Kasumi-1 (cell line): ENCODE measurements at places on chromosomes 7 and 10.

- DNase-seq = no peak
These were observed 1.2 kb upstream of the ARPC1B start for GRCh38 chr7:99373091-99374066.

DNA sequence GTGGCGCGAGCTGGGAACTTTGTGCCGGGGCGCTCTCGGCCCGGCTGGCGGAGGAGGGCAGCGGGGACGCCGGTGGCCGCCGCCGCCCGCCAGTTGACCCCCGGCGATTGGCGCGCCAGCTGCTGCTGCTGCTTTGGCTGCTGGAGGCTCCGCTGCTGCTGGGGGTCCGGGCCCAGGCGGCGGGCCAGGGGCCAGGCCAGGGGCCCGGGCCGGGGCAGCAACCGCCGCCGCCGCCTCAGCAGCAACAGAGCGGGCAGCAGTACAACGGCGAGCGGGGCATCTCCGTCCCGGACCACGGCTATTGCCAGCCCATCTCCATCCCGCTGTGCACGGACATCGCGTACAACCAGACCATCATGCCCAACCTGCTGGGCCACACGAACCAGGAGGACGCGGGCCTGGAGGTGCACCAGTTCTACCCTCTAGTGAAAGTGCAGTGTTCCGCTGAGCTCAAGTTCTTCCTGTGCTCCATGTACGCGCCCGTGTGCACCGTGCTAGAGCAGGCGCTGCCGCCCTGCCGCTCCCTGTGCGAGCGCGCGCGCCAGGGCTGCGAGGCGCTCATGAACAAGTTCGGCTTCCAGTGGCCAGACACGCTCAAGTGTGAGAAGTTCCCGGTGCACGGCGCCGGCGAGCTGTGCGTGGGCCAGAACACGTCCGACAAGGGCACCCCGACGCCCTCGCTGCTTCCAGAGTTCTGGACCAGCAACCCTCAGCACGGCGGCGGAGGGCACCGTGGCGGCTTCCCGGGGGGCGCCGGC is 870 bp downstream of the FZD1 start:
- DNase-seq = peak; percentile 48

DNA sequence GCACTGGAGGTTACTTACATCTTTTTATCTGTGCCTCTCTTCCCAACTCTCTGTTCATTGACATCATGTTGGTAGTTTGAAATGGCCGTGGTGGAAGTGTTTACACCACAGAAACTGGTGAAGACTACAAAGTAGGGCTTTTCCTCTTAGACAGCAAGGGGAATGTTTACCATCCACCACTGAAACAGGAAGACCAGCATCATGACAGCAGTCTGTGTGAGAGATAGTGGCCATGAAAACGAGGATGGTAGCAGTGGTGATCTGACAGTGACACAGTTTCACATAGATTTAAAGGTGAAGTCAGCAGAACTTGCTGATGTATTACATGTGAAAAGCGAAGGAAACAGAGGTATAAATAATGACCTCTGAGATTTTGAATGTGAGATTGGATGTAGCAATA is 115.7 kb downstream of the CCDC71L start:
- DNase-seq = no peak

DNA sequence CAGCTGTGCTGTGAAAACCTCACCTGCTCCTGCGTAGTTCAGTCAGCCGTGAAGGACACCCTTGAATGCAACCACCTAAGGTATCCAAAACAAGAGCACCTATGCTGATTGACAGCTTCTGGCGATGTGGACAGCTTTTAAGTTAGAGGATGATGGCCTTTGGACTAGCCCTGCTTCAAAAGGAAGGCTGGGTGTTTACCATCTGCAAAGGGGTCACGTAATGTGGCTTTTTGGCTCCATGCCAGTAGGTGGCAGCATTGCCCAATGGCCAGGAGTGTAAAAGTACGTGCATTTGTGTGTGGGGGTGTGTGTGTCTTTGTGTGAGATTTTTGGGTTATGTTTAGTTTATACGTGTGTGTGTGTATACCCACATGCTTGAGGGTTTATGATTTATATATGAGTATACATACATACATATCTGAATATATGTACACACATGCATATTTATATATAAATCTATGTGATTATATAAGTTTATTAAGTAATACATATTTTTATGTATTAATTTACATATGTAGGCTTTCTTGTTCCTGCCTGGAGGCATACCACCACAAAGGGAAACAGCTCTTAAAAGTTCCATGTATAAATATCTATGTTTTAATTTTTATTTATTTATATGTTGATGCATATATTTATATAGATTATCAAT is 236.3 kb upstream of the ANKRD30A start:
- DNase-seq = peak; percentile 83

DNA sequence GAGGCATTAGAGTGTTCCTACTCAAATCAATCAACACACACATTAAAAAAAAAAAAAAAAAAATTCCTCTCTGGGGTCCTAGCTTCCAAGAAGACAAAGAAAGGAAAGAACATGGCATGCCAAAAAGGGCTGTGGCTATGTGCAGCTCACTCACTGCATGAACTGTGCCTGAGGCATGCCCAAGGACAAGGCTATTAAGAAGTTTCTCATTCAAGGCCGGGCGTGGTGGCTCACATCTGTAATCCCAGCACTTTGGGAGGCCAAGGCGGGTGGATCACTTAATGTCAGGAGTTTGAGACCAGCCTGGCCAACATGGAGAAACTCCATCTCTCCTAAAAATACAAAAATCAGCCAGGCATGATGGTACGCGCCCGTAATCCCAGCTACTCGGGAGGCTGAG is 41.9 kb upstream of the PPP3CB start:
- DNase-seq = no peak

DNA sequence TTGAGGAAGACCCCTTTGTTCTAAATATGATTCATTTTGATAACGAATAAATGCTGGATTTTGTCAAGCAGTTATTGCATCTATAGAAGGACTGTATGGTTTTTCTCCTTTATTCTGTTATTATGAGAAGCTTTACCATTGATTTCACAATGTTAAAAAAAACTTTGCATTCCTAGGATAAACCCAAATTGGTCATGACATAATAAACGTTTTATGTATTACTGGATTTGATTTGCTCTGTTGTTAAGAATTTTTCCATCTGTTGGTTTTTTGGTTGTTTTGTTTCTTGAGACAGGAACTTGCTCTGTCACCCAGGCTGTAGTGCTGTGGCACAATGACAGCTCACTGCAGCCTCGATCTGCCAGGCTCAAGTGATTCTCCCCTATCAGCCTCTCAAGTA is 2.2 kb upstream of the DNA2 start:
- DNase-seq = no peak

DNA sequence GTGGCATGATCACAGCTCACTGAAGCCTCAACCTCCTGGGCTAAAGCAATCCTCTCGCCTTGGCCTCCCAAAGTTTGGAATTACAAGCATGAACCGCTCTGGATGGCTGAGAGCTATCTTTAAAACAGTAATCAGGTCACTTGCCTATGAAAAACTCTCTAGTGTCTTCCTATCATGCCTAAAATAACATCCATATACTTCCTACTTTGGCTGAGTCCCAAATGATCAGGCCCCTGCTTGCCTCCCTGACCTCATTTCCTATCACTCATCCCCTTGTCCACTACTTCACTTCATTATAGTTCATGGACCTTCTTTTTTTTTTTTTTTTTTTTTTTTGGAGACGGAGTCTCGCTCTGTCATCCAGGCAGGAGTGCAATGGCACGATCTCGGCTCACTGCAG is 28.0 kb downstream of the SEPTIN7 start:
- DNase-seq = no peak

GRCh38 chr10:102776779-102777456 is 33.2 kb downstream of the WBP1L start:
- DNase-seq = peak; percentile 97

- DNase-seq = peak; percentile 49
These were observed 67.3 kb upstream of the UCN3 start for GRCh38 chr10:5297466-5297865.

DNA sequence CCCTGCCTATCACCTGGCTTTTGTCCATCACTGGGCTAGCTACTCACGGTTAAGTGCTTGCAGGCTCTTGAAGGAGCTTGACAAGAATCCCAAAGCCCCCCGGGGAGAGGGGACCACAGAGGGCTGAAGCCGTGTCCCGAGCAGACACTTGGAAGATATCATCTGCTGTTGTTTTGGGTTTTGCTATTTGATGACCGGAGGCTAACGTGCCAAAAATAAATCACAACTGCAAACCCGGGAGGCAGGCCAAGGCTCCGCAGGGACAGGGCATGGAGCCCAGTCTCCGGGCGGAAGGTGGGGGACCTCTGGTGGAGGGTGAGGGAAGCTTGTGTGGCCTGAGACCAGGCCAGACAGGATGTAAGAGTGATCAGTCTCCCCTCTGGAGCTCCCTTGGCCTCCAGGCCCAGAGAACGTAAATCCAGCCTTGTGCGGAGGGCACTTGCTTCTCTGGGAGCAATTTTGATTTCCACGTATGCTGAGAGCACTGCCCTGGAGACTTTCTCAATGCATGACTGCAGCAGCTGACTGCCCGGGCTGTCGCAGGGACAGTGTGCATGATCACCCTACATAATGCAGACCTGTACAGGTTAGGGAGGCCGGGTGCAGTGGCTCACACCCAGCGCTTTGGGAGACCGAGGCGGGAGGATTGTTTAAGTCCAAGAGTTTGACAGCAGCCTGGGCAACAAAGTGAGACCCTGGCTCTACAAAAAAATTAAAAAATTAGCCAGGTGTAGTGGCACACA is at the start of gene PHKG1:
PHKG1 (minus strand) TSS at position 164 of the 743 bp plus-strand sequence. CDS start 4,011 bp downstream, outside the sequence.
- no peak for DNase-seq

- no peak for DNase-seq
These were observed 285 bp downstream of the CSTF2T start for GRCh38 chr10:51699145-51699474.

- no peak for DNase-seq
These were observed 64.1 kb downstream of the TMEM168 start for GRCh38 chr7:112726076-112726475.

- DNase-seq = no peak
These were observed 86.1 kb downstream of the RABGEF1 start for GRCh38 chr7:66826649-66827048.

GRCh38 chr10:4229106-4229505 is 444.1 kb upstream of the KLF6 start:
- no peak for DNase-seq

GRCh38 chr7:35823440-35823839 is 22.6 kb downstream of the SEPTIN7 start:
- no peak for DNase-seq

DNA sequence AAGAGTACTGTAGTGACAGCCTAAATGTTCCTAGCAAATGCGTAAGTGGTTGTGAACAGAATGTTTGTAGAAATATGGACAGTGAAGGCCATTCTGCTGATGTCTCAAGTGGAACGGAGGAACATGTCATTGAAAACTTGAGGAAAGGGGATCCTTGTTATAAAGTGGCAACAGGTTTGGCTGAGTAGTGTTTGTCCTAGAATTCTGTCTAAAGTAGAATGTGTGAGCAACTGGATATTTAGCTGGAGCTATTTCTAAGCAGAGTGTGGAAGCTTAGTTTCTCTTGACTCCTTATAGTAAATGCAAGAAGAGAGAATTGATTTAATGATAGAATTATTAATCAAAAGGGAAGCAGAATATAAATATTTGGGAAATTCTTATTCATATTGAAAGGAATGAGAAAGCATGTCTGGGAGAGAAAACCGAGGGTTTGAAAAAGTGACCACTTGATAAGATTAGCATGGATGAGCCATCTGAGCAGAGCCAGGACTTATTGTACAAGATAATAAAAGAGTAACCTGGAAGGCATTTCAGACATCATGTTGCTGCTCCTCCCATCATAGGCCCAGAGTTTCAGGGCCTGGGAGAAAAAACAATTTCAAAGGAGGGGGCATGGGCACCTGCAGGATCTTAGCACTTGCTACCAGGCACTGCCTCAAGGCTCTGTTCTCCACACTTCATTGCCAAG is 276.1 kb downstream of the BMPER start:
- DNase-seq = no peak
